Brain pericyte (primary cell): ENCODE measurements at places on chromosomes 5 and 9.
A peak's percentile ranks its signal among the peaks of the same experiment; 100 is the strongest.

- no peak for DNase-seq
These were observed 69.1 kb downstream of the GCNT1 start for GRCh38 chr9:76528056-76528455.

GRCh38 chr5:54171645-54172384 is 138.6 kb downstream of the ARL15 start:
- DNase-seq: no peak

DNA sequence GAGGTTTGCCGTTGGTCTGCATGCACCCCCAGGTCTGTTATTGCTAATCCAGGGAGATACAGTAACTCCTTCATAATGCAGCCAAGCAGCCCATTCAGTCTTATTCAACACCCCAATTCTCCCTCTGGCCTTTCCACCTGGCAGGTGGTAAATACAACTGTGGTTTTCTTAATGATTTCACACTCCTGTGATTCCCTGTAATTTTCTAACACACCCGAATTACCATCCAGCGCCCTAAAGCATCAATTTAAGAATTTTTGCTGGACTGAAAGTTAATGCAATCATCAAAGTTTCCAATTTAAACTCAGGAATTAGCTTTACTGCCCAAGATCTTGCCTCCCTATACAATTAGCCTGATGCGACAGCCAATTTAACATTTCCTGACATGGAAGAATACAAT is 62.5 kb downstream of the GNAQ start:
- DNase-seq: no peak

GRCh38 chr9:21811914-21812313 is 9.5 kb downstream of the MTAP start:
- no peak for DNase-seq

GRCh38 chr9:68955330-68955729 is 58.6 kb downstream of the PRKACG start:
- no peak for DNase-seq

DNA sequence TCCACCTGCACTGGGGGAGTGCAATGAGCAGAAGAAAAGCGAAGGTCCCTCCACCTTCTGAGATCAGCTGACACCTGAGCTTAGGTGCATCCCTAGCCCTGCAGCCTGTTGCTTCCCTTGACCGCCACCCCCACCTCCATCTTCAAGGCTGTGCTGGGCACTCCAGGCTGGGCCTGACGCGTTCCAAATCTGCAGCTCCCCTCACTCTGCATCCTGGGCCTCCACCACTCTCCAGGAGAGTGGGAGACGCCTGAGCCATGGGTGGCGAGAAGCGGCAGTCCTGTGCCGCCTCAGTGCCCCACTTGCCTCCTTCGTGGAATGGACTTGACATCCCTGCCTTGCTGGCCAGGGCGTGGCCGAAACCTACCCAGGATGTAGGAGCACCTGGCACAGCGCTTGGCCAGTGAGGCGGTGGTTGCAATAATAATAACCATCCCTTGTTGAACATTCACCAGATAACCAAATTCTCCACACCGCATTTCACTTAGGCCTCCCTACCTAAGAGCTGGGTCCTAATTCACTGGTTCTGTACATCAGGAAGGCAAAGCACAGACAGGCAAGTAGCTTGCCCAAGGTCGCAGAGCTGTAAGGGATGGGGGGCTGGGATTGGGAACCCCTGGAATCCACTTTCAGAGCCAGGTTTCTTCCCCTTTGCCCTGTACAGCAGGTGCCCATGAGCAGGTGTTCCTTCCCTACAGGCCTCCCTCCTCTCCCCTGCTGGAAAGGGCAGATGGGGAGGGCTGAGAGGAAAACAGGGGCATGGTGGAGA is 11.7 kb downstream of the B4GALT7 start:
- DNase-seq: no peak

GRCh38 chr5:155926031-155926430 is 400.9 kb upstream of the SGCD start:
- DNase-seq: no peak

DNA sequence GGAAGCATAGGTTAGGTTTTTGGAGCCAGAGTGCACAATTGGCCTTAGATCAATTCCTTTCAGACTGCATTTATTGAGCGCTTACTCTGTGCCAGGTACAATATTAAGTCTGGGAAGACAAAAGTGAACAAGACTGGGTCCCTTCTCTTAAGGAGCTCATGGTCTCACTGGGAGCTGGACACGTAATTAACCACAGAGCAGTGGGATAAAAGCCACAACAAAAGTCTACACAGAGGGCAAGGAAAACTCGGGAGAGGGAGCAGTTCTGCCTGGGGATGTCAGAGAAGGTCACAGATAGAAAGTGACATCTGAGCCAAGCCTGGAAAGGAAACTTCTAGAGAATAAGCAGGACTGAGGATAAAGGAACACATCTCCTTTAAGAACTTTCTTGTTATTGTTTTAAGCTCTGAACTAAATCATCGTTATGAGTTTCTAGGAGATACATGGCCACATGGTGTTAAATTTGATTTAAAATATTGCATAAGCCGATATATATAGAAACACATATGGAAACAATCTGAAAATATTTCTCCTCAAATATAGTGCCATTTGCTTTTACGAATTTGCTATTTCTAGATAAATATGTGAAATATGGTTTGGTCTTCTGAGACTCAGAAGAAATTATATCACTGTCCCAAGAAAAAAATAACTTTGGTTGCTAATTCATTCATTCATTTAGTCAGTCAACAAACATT is 40.1 kb upstream of the PDE8B start:
- no peak for DNase-seq

DNA sequence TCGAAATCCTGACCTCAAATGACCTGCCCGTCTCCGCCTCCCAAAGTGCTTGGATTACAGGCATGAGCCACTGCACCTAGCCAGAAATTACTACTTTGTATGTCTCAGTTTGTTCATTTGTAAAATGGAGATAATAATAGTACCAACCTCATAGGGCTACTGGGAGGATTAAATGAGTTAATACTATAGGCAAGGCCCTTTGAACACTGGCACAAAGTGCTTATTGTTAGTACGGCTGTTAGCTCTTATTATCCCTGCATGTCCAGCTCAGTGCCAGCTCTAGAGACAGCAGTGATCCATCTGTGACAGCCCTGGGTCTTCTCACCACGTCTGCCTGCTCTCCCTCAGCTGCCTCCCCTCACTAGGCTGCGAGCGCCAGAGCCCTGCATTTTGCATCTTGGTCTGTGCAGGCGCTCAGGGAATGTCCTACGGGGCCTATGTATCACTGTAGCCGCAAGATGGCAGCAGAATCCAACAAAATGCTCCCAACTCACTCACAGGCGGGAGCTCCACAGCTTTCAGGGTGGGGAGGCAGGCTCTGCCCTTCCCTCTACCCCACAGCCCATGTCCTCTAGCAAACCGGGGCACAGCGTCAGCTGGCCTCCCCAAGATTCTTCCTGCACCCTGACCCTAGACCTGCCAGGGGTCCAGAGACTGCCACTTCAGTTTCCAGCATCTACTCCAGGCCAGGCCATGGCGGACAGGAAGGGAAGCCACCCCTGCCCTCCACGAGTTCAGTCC is 17.7 kb upstream of the AKNA start:
- DNase-seq: no peak

DNA sequence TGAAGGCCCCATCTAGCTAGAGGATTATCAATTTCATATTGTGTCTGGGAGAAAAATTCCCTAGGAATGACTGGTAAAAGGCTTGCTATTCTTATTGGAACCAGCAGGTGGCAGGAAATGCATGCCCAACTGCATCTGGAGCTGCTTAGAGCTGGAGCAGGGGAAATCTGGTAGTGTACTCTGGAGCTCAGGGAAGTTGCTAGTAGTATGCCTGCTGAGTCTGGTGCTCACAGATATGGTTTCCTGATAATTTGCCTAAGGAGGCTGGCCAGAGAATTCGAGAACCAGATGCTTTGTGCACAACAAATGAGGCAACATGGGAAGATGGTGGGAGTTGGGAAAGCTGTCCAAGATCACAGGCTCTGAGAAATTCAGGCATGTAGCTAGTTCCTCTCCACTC is 53.7 kb downstream of the G3BP1 start:
- peak; percentile 34 for DNase-seq

DNA sequence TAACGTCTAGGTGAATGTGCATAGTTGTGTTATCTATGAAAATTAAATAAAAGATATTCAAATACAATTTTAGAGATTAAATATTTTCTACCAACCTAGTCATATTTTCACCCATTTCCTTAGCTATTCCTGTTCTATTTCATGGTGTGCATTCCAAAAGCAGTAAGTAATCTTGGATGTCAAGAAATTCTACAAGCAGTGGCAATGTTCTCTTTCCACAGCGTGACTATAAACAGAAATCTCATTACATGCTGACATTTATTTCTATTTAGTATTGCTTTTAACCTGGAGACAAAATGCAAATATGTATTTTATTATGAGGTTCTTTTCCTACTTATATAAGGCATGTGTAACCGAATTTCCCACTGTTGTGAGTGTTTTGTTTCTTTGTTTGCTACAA is 510.0 kb downstream of the ACTL7B start:
- no peak for DNase-seq

- no peak for DNase-seq
These were observed 594 bp downstream of the ANKRD18A start for GRCh38 chr9:38619556-38620447.

DNA sequence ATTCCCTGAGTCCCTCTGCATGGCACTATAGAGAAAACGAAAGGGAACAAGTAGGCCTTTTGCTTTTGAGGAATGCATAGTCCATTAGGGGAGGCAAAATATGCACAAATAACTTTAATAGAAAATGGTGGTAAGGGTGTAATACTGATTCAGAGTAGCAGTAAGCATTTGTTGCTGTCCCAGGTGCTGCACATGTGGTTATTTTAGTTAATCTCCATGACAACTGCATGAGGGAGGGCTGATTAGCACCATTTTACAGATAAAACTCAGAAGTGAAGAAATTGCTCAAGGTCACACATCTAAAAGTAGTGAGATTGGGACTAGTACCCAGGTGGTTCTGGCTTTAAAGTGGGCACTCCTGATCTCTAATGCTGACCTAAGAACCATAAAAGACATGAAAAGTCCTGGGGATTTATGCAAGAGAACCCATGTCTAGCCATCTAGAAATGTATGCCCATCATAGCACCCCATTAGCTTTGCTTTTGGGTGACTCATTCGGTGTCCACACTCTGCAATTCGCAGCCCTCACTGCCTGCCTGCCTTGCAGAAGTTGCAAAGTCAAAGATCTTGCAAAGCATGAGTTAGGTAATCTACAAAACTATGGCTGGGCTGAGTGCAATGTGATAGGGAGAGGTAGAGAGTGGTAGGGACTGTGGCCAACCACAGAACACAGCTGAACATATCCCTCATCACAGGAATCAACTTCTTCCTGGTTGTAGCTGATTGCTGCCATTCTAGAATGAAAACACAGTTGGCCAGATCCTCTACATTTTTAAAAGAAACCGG is 195.2 kb downstream of the PTTG1 start:
- DNase-seq: no peak

GRCh38 chr5:63961125-63961597 is 1.1 kb downstream of the HTR1A start:
- no peak for DNase-seq

- DNase-seq: no peak
These were observed 29.8 kb downstream of the TARS1 start for GRCh38 chr5:33470544-33470943.

DNA sequence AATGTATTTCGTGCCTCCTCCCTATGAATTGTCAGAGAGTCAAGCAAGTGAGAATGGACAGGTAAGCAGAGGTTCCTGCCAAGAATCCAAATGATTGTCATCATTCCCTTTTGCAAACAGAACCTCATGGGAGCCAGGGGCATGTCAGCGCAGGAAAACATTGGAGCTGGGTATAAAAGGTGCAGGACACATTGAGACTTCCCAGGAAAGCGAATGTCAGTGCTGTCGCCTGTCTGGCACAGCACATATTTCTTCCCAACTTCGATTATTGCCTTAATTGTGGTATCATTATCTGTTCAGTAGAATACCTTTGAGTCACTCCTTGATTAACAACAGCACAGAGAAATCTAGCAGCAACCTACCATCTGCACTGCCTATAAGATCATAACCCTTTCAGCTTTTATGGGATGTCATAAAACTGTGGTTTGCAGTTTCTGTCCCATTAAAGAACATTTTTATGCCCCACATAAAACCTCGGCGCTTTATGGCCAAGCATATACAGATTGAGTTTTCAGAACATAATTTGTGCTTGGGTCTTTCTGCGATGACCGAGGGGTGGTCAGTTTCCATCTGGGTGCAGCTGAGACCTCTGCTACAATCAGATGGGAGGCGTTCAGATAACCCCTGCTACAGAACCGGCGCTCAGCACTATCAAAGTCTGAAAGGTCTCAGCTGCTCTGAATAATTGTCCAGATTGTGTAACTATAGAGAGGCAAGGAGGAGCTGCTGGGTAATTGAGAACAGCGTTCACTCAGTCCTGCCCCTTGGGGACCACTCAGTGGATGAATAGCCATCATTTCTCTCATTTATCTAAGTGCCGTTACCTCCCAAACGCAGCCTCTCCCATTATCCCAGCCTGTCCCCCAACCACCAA is 30.9 kb upstream of the WWC1 start:
- DNase-seq: no peak

DNA sequence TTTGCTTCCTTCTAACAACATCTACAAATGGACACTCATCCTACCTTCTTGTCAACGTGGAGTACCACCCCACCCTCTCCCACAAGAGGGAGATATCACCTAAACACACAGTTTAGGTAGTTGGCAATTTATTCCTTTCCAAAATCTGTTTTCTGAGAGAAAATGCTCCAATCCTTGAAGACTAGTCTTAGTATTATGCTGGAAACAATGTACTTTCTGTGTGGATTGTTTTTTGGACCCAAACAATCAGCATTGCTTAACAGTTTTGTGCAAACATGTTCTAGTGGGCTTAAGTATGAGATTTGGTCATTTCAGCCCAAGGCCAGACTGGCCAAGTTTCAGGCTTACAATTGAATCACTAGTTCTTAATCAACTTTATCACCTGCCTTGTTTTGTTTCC is 359.1 kb downstream of the ARHGEF28 start:
- no peak for DNase-seq

GRCh38 chr5:42242210-42242609 is 181.0 kb upstream of the GHR start:
- no peak for DNase-seq

DNA sequence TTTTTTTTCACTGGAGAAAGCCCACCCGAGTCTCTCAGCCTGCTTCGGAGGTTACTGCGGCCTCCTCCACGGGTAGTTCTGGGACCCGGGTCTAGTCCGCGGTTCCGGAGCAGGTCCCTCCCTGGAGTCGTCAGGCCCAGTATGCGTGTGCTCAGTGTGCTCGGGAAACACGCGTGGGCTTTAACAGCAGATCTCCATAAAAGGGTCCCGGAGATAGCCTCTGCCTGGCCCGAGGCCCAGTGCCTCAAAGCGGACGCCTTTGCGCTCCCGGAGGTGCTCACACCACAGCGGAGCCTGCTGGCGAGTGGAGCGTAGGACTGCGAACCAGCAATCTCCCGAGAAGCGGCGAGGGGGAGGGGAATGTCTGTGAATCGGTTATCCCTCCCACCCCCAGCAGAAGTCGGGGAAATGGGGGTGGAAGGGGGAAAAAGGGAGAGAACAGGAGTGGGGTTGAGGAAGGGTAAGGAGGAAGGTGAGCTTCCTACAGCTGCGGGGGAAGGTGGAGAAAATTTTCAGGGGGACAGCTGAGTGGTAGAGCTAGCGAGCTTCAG is 28.7 kb downstream of the CDKN2A start:
- DNase-seq: no peak

- no peak for DNase-seq
These were observed 43.8 kb downstream of the STOM start for GRCh38 chr9:121326130-121326838.

GRCh38 chr5:1490376-1490775 is 33.4 kb downstream of the LPCAT1 start:
- no peak for DNase-seq
